MM.1S (cell line): ENCODE measurements at places on chromosomes 7 and 10.

DNA sequence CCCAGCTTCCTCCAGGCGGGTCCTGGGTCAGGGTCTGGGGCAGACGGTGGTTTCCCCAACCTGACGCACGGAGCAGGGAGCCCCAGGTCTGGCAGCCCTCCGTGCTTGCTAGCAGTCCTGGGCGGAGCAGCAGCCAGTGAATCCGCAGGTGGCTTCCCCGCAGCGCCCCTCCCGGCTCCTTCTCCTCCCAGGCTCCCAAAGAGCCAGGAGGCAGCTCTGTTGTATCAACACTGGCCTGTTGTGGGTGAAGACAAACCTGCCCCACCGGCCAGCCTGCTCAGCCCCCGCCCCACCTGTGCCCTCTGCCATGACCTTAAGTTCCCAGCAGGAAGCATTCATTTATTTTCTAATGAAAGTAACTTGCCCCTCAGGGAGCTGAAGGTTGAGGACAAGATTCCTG is 24.0 kb upstream of the TMEM213 start:
- no peak for DNase-seq

DNA sequence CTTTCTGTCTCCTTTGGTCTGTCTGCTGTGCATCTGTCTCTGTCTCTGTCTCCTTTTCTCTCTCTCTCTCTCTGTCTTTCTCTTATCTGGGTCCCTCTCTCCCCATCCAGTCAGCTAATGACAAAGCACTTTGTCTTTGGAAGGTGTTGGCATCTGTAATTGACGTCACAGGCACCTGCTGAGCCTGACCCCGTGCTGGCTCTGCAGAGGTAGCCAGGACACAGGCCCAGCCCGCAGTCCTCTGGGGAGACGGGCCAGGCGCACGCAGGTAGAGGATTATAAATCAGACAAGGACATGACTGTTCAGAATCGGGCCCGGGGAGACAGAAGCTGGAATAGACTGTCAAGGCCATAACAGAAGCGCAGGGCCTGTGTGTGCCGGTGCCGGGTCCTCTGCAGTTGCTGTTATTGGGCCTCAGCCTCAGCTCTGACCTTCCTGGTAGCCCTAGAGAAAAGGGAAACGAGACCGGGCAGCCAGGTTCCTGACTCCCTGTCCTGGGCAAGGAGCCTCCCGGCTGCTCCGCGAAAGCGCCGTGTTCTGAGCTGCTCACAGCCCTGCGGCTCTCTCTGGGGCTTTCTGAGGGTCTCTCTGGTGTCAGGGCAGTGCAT is 10.7 kb upstream of the PSMG3 start:
- no peak for DNase-seq

GRCh38 chr10:535051-535450 is 154.4 kb downstream of the DIP2C start:
- no peak for DNase-seq

GRCh38 chr10:101771380-101771779 is 4.5 kb downstream of the FGF8 start:
- no peak for DNase-seq

- peak; percentile 35 for DNase-seq
Measured at GRCh38 chr7:6725003-6725402, 18.3 kb upstream of the ZNF12 start.

GRCh38 chr7:12982178-12982577 is 294.7 kb downstream of the ARL4A start:
- DNase-seq, result peak; percentile 65

DNA sequence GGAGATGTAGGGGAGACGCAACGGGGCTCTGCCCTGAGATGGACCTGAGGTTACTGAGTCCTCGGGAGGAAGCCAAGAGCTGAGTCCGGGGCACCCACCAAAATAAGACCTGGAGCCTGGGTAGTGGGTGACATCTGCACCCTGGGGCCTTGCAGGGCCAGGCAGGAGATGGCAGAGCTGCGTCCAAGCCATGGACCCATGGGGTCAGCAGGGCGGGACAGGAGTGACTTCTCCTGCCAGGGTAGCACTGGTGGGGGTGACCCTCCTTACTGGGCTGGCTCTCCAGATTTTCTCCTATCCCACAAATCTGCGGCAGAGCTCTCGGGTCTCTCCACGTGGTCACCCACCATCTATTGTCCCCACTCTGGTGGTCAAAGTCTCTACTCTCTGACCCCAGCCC is 2.1 kb downstream of the GHRHR start:
- DNase-seq, result no peak

GRCh38 chr7:108972004-108972403 is 402.3 kb downstream of the DNAJB9 start:
- no peak for DNase-seq

DNA sequence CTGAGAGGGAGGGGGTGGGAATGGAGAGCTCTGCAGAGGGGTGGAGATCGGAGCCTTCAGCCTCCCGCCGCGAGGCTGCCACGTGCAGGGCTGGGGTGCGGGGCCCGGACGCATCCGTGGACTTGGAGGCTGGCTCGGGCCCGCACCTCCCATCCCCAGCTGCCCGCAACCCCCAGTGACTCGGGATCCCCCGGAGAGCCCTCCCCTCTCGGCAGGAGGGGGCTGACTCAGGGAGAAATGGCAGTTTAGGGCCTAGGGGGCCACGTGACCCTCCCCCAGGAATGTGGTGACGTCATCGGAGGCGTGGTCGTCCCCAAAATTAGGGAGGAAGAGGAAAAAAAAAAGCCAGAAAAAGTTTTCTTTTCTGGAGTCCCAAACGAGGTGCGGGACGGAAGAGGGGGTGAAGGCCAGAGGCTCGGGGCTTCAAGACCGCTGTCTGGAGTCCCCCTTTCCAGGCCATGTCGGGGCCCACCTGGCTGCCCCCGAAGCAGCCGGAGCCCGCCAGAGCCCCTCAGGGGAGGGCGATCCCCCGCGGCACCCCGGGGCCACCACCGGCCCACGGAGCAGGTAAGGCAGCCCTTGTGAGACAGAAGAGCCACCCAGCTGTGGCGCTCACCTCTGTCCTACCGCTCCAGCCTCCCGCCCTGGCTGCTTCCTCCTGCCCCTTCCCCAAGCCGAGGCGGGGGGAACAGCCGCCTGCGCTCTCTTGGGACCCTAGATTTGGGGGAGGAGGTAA is at the start of gene TRIP6:
TRIP6 (plus strand) TSS at position 348 of the 736 bp plus-strand sequence; CDS start at position 459, 111 bp downstream.
- no peak for DNase-seq

- no peak for DNase-seq
Measured at GRCh38 chr7:51253157-51253556, 63.5 kb downstream of the COBL start.

DNA sequence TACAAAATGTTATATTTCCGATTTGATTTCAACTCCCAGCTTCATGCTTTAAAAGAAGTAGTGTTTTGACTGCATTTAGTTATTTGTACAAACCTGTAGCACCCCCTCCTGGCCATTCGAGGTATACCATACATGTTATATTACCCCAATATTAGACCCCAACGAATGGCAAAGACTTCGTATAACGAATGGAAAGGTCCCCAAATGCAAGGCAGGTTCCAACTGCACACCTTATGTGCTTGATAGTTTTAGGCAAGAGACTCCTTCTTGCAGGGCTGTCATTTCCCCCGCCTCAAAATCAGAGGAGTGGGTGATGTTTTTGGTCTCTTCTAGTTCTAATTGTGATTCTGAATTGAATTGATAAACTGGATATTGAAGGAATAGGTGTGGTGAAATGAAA is 101.1 kb upstream of the TARP start:
- peak; percentile 24 for DNase-seq

DNA sequence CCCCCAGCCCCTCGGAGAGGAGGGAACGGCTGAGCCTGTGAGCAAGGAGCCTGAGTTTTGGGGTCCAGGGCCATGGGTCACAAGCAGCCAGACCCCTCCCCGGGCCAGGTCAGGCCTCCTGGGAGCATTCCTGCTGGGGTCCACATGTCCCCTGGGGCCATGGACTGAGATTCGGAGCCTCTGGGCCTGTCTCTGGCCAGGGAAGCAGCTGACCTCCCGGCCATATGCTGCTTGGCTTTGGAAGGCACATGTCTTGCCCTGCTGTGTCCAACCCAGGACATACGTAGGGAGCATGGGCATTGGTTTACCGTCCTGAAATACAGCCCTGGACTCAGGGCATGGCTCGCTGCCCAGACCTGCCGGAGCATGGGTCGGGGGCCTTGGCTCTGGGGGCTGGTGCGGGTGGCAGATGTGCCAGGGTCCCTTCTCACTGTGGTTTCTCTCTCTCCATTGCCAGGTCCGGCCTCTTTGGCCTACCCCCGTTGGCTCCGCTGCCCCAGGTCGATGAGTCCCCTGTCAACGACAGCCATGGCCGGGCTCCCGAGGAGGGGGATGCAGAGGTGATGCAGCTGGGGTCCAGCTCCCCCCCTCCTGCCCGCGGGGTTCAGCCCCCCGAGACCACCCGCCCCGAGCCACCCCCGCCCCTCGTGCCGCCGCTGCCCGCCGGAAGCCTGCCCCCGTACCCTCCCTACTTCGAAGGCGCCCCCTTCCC is 7.3 kb downstream of the PWWP2B start:
- DNase-seq, result no peak

- no peak for DNase-seq
Measured at GRCh38 chr10:47291682-47292081, 8.3 kb upstream of the GDF10 start.

DNA sequence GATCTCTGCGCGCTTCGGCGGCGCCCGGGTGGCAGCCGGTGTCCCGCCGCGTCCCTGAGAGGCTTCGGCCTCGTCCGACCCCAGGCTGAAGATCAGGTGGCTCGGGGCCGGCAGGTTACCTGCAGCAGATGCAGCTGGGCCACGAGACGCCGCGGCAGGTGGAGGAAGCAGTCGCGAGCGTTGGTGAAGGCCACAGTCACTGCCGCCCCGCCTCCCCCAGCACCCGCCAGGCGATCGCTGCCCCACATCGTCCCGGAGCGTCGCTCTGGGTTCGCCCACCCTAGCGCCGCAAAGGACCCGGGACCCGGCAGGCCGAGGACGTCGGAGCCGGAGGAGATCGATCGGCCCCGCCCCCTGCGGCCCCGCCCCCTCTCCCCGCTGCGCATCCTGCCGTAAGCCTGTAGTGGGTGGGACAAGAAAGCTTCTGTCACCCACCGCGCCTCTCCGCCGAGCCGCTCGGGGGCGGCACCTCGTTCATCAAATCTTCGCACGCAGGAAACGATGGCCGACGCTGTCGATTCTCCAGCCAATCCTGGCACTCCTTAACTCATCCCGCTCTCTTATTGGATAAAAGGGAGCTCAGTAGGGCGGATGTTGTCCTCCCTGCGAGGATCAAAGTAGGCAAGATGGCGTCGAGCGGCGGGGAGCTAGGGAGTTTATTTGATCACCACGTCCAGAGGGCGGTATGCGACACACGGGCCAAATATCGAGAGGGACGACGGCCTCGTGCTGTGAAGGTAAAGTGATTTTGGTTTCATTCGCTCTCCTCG is at the start of the genes PEX1 and RBM48:
PEX1 (minus strand) TSS at position 333 of the 770 bp plus-strand sequence; CDS start at position 248, 85 bp downstream.
RBM48 (plus strand) TSS at position 608 of the 770 bp plus-strand sequence; CDS start at position 627, 19 bp downstream.
- peak; percentile 99 for DNase-seq

- no peak for DNase-seq
Measured at GRCh38 chr7:91520645-91521044, 256.4 kb downstream of the FZD1 start.

DNA sequence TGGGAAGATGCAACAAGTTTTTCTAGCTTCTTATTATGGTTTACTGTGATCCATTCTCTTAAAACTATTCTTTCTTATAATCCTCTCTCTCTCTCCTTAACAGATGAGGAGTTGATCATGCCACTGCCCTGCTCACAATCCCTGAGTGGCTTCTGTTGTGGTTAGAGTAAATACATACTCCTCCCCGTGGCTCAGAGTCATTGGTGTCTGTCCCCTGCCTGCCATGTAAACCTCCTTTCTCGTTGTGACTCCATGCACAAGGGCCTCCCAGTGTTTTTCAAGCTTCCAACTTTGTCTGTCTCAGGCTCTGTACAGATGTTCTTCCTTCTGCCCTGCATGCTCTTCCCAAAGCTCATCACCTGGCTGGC is 20.4 kb downstream of the CCNY start:
- no peak for DNase-seq

- DNase-seq, result no peak
Measured at GRCh38 chr10:77550378-77550777, 87.2 kb downstream of the KCNMA1 start.

- no peak for DNase-seq
Measured at GRCh38 chr7:82158327-82158726, 285.2 kb downstream of the CACNA2D1 start.

- no peak for DNase-seq
Measured at GRCh38 chr7:1550005-1550845, 5.8 kb downstream of the TMEM184A start.

GRCh38 chr10:119302591-119303253 is 95.4 kb downstream of the GRK5 start:
- DNase-seq, result no peak

DNA sequence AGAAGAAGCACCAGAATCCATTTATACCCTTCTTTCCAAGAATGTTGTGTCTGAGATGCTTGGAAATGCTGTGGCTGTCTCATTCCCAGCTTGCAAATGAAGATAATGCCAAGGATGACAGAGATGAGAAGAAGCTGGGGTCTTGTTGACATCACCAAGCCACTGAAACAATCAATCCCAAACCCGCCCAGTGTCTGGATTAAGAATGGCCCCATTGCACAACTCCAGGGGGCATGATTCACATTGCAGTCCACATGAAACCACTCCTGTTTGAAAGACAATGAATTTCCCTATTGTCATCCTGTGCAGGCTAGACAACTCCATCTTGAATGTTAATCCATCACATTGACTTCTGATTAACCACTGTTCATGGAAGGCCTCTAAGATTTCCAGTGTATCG is 28.6 kb downstream of the SORBS1 start:
- no peak for DNase-seq

- DNase-seq, result no peak
Measured at GRCh38 chr10:75746356-75746755, 314.9 kb downstream of the LRMDA start.

GRCh38 chr7:55065511-55066229 is 46.9 kb downstream of the EGFR start:
- DNase-seq, result no peak

DNA sequence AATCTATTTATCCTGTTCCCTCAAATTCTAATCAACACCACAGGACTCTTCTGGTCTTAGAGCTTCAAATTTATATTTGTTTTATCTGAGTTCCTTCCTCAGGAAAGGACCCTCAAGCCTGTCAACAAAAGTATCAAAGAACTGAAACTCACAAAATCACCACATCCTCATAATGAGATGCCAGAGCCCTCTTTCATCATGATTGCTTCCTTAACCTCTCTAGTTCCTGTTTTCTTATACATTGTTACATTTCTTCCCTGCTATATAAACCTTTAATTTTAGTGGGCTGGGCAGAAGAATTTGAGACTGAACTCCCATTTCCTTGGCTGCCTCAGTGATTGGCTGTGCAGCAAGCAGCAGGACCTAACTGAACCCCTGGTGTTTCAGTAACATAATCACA is 189.7 kb downstream of the ZNF248 start:
- no peak for DNase-seq
